HTR-8/SVneo (cell line): ENCODE measurements at places on chromosomes 13 and 19.

GRCh38 chr13:49218493-49219051, 1.6 kb upstream of the MLNR start:
- DNase-seq: no peak

GRCh38 chr19:55080121-55080967, 4.7 kb downstream of the EPS8L1 start:
- DNase-seq: peak; percentile 56

- DNase-seq: no peak
These were observed 358.5 kb downstream of the TBC1D4 start for GRCh38 chr13:75123428-75123827.

DNA sequence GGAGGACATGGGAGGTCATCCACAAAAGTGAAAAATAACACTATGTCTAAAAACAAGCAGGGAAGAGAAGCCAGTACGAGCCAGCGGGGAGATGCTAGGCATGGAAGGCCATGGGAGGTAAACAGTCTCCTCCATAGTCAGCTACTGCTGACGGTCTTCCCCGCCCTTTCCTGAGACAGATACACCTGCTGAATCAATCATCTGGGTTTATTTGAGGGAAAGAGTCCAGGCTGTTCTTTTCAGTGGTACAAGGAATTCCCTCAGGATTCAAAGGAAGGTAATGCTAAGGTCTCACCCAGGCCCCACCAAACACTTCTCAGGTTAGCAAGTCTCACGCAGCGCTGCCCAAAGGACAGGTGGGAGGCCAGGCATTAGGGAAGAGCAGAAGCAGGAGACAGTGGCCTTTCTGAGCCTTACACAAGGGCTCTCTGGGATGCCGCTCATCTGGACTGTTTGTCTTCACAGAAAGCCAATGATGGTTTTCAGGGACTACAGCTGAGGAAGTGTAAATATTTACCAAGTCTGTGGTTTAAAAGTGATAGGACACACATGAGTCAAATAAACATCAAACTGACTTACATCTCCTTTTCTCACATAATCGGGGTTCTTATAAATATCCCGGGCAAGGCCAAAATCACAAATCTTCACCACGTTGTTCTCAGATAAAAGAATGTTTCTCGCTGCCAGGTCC, 173.9 kb downstream of the FLT1 start:
- no peak for DNase-seq

DNA sequence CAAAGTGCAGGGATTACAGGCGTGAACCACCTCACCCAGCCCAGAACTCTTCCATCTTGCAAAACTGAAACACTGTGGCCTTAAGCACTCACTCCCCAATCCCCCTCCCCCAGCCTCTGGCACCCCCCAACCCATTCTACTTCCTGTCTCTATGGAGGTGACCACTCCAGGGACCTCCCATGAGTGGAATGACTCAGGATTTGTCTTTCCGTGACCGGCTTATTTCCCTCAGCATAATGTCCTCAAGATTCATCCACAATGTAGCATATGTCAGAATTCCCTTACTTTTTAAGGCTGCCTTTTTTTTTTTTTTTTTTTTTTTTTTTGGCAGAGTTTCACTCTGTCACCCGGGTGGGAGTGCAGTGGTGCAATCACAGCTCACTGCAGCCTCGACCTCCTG, 3.6 kb upstream of the F2RL3 start:
- DNase-seq: no peak

- DNase-seq: no peak
These were observed 14.9 kb upstream of the LATS2 start for GRCh38 chr13:21076253-21076652.

DNA sequence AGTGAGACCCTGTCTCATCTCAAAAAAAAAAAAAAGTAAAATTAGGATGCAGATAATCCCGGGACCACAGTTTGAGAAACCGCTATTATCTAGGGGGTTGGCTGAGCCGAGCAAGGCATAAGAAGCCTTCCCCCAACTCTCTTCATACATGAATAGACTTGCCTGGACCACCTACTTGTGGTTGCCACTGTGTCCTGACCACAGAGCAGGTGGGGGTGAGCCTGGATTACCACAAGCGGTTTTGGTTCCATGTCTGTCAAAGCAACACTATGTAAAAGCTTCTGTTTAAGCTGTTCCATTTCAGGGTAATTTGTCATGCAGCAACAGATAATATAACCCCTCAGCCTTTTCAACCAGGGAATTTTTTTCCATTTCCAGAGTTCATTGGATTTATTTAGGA, 3.3 kb upstream of the NAPA start:
- no peak for DNase-seq

- DNase-seq: no peak
These were observed 15.1 kb downstream of the ZNRF4 start for GRCh38 chr19:5470264-5470671.

DNA sequence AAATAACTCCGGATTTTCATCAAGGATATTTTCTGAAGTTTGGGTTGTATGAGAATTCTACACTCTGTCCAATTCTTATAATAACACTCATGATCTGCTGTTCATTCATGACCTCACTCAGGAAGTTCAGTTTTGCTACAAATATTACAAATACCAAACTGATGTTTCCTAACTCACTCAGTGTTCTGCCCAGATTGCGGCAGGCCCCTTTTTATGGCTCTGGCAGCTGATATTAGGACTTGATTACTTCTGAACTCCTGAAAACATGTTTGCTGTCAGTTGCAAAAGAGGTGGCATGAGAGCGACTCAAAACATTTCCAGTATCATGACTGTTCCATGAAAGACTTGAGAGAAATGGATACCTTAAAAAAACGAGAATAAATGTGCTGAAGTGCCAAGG, 188.0 kb downstream of the RGCC start:
- DNase-seq: peak; percentile 27

GRCh38 chr19:31037286-31037980, 311.8 kb downstream of the TSHZ3 start:
- DNase-seq: no peak

- DNase-seq: no peak
These were observed 738.3 kb upstream of the SLITRK5 start for GRCh38 chr13:86932776-86933334.

DNA sequence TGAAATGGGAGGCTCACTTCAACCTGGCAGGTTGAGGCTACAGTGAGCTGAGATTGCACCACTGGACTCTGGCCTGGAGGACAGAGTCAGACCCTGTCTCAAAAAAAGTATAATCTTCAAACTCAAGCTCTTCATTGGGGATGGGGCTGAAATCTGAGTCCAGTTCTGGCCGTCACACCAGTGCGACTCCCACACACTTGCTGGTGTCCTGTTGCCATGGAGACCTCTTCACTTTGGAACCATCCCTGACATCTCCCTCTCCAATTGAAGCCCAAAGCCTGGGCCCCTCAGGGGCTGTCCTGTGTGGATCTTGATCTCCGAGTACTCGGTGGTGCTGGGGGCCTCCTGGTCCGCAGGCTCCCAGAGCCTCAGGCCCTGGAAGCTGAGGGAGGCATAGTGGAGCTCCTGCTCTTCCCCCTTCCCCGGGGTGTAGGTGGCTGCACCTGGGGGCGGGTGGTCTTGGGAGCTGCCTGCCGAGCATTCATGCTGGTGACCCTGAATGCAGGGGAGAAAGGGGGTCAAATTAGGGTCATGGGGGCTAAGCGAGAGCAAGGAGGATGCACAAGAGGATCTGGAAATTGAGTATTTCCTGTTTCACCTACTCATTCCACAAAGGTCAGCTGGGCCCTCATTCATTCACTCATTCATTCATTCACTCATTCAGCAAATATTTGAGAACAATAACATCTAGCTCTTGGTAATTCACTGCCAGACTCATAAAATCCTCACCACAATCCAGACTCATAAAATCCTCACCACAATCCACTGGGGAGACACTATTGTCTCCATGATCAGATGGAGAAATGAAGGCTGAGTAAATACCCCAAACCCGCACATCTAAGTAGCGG, 11.0 kb downstream of the SIGLEC11 start:
- no peak for DNase-seq

DNA sequence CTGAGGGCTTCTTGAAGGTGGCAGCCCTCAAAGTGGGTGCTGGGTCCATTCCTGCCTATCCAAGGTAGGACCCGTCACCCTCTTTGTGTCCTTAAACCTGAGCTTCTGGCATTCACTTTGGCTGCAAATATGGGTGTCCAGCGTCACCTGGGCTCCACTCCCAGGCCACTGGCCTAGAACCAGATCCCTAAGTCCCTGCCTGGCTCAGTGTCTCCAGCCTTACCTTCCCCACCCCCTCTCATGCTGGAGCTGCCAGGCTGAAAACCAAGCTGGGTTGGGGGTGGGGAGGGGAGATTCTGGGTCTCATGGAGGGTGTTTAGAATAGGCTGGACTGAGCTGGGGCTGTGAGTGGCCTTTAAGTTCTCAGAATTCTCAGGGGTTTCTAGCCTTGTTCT, 12.4 kb downstream of the PDE4A start:
- DNase-seq: no peak

DNA sequence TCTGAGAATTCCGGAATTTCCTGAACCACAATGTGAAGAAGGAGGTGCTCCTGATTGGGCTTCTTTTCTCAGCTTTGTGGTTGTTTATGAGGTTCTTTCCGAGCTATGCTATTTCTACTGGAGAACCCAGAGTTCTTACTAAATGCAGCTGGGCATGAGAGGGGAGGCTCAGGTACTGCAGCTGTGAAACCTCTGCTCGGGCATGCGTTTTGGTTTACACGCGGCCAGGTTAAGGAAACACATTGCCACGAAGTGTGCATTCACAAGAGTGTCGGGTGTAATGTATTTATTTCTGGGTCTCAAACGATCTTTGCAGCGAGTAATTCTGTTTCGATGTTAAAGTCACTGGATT, 661 bp upstream of the MIR17HG start:
- no peak for DNase-seq

- no peak for DNase-seq
These were observed 19.8 kb downstream of the CAB39L start for GRCh38 chr13:49424011-49424560.

DNA sequence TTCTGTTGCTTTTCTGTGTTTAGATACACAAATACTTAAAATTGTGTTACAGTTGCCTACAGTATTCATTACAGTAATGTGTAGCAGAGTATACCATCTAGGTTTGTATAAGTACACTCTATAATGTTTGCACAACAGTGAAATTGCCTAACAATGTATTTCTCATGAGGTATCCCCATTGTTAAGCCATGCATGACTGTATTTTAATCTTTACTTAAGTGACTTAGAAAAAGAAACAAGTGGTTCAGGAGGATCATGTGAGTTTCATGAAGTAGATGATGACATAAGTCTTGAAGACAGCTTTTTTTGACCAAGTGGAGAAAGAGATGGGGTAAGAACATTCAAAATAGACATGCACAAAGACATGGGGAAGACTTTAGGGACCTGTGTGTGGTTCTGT, 8.4 kb upstream of the KCTD4 start:
- DNase-seq: no peak

- no peak for DNase-seq
These were observed 30.8 kb upstream of the NDFIP2 start for GRCh38 chr13:79450110-79450509.

DNA sequence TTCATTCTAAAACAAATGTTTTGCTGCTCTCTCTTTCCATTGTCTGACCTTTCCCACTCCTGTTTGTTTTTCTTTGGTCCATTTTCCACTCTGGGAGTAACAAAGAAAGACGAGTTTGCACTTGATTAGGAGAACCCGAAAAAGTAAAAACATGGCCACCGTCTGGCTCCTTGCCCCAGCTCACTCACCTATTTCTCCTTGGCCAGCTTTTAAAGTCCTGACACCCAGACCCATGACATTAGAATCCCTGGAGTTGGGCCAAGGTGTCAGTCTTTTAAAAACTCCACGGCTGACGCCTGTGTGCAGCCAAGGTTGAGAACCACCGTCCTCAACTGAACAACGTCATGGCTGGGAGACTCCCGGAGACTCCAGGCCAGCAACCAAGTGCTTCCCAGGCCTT, 63.6 kb upstream of the FLT1 start:
- DNase-seq: no peak

- no peak for DNase-seq
These were observed 58.0 kb downstream of the USPL1 start for GRCh38 chr13:30675717-30676116.

DNA sequence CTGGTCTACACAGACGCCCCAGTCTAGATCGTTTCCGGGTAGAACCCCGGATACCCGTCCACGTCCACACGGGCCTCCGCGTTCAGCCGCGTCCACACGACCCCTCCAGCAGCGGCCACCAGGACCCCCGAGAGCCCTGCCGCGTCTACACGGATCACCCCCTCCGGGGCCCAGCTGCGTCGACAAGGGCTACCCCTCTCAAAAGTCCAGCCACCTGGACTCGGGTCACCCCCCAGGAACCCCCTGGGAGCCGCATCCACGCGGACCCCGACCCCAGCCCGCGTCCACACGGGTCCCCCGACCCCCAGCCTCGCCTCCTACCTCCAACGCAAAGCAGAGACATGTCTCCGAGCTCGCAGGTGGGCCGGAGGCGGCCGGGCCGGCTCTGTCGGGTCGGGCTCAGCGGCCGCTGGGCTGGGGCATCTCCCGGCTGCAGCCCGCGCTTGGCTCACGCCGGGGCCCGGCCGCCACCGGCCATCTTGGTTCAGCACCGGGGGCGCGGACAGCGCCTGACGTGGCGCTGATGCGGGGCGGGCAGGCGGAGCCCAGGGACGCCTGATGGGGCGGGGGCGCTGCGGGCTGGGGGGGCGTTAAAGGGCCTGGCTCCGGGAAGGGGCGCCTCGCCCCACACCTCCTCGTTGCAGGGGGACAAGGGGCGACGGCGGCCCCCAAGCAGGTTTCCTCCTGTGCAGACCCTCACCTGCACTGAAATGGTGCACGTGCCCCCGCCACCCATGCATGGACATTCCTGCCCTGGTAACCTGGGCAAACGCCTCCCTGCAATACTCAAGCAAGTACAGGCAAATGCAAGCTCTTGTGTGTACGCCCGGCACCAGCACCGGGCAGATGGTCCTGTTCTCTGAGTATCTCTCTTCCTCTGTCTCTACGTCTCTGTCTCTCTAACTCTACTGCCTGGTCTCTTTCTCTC, at the start of gene UNC13A:
Gene UNC13A (minus strand): TSS at position 498 of the 928 bp plus-strand sequence. CDS start 155 bp downstream, at position 343.
- peak; percentile 62 for DNase-seq

DNA sequence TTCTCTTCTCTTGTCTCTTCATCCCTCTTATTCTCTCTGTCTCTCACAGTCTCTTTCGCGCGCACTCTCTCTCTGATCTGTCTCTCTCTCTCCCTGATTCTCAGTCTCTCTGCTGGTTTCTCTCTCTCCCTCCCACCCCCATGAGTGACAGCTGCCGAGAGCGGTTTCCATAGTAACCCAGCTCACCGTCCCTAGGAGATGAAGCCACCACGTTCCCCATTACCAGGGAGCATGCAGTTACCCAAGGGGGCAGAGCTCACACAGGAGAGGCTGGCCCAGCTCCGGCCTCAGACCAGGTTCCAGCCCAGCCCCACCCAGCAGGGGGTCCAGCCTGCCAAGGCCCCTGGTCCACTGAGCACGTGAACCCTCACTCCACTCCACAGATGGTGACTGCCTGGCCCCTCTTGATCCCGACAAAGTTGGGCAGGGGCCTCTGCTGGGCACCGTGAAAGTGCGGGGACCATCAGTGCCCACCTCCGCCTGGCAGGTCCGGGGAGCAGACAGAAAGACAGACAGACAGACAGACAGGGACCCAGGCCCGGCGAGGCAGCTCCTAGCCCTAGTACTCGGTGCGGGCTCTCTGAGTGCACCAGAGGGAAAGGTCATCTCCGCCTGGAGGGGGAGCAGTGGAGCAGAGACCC, 50.6 kb downstream of the CELF5 start:
- DNase-seq: peak; percentile 71
